ENCODE measurements at places on chromosomes 2 and 18.
A peak's percentile ranks its signal among the peaks of the same experiment; 100 is the strongest.

GRCh38 chr2:132697556-132698205, 27.7 kb upstream of the LYPD1 start:
- no peak for DNase-seq

- DNase-seq = no peak
These were observed 14.7 kb upstream of the MRPL33 start for GRCh38 chr2:27756544-27757498.

GRCh38 chr18:7626922-7627440, 59.9 kb downstream of the PTPRM start:
- peak; percentile 76 for DNase-seq

DNA sequence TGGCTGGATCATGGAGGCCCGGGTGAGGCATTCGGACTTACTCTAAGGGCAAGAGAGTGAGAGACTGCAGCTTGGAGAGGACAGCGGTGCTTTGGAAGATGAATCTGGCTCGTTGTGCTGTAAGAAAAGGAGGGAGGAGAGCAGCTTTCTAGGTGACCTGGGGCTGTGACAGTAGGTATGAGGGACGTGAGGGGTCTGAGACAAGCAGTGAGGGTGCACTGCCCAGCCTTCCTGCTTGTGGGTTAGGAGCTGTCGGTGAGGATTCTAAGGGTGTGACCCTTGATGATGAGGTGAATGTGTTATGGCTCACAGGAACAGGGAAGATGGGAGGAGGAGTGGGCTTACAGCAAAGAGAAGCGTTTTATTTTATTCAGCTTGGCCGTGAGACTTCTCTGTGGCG, 27.1 kb upstream of the RHOB start:
- DNase-seq = no peak

DNA sequence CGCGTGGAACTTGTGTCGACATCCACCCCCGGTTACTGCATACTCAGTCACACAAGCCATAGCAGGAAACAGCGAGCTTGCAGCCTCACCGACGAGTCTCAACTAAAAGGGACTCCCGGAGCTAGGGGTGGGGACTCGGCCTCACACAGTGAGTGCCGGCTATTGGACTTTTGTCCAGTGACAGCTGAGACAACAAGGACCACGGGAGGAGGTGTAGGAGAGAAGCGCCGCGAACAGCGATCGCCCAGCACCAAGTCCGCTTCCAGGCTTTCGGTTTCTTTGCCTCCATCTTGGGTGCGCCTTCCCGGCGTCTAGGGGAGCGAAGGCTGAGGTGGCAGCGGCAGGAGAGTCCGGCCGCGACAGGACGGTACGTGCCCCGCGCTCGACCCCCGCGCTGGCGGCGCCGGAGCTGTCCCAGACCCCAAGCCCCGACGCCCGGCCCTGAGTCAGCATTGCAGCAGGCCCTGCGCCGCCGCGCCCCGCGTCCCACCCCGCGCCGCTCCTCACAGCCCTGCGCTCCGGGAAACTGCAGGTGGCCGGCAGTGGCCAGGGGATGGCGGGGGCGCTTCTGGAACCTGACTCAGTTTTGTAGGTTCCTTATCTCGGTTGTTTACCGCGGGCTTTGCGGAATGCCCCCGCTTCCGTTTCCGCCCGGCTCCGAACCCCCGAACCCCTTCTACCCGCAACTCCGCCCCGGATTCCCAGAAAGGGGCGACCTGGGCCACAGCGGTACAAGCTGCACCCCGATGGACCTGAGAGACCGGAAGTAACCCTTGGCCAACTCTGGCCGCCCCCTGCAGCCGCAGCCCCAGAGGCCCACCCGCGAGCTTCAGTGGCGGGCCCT, at the start of gene CFLAR:
Gene CFLAR (plus strand): TSS at position 50 of the 844 bp plus-strand sequence. CDS start 13,702 bp downstream, outside the sequence.
- peak; percentile 73 for DNase-seq

All from AG20443 (cell line).